CD4-positive, alpha-beta T cell treated with Interleukin-2 at 100 ng/mL for 4 hours (primary cell): ENCODE measurements at places on chromosomes 3 and 15.
A peak's percentile ranks its signal among the peaks of the same experiment; 100 is the strongest.

DNA sequence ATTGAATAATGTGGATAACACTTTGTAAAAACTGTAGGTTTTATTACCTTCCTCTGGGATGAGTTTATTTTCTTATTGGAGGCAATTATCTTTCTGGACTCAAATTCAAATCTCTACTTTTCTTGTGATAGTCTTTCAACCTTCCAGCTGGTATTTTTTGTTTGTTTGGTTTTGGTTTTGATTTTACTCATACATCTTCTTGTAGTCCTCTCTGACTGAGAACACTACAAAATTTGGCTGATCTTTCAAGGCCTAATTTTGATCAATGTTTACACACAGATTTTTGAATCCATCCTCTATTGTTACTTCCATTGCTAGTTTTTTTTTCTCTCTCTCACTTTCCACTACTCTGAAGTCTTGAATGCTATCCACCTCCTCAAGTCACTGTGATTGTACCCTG is 303.8 kb upstream of the NECTIN3 start:
- DNase-seq: no peak

DNA sequence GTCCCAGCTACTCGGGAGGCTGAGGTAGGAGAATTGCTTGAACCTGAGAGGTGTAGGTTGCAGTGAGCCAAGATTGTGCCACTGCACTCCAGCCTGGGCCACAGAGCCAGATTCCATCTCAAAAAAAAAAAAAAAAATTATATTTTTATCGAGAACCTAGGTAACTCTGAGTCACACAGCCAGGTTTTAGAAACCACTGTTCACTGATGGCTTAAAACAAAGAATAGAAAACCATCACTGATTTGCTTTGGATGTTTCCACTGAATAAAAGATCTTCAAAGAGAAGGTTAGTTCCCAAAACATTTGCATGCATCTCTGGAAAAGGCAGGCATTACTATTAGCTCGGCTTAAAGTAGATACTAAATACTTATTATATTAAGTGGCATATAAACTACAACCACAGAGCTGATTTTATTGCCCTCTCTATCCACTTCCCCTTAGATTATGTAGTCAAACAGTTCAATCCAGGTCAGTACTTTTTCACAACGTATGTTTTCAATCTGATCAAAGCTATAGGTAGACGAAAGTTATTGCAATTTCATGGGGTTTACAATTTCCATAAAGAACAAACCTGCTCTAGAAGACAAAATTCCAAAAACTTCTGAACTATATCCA is 1.4 kb downstream of the B4GALT4 start:
- peak; percentile 34 for DNase-seq

- no peak for DNase-seq
These were observed 60.5 kb upstream of the ACKR4 start for GRCh38 chr3:132536442-132537153.

- peak; percentile 65 for DNase-seq
These were observed 22.8 kb downstream of the SLC9A9 start for GRCh38 chr3:143825513-143825912.

- DNase-seq: no peak
These were observed 72.8 kb upstream of the CTNNB1 start for GRCh38 chr3:41126472-41126871.
